ENCODE measurements at places on chromosomes 5 and 9.

DNA sequence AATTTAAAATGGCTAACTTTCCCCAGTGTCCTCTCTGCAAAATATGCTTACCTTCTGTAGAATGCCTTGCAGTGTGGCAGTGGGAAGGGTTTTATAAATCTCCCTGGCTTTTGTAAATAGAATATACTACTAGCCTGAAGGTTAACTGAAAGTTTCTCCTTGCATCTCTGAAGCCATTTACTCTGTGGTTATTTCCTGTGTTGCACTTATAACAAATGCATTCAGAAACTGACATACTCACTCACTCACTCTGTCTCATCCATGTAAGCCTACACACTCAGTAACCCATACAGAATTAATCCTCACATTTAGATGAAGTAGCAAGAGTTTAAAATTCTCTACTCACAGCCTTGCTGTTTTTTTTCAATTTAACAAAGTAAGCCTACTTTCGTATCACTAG, 87.1 kb upstream of the SH3GL2 start:
- no peak for DNase-seq

DNA sequence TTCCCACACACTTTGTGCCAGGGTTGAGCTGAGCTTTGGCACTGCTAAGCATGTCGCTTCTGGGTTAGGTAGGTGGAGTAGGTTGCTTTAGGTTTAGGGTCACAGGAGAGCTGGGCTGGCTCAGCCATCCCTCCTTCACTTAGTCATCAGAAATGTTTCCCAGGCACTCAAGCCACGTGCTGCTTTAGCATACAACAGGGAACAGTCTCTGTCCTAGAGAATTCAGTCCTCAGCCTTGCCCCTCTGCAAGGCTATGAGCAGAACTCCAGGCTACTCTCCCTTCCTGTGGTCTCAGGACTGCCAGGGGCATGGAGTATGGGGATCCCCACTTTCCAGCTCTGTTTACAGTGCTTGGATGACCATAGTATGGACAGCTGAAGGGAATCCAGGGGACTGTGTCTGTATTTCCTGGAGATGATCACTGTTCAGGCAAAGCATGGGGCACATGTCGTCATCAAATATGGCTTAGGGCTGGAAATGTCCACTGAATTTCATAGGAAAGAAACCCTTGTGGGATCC, 7.5 kb upstream of the ANKRD33B start:
- no peak for DNase-seq

GRCh38 chr9:113559834-113560800, 96.6 kb downstream of the RGS3 start:
- DNase-seq, result no peak

DNA sequence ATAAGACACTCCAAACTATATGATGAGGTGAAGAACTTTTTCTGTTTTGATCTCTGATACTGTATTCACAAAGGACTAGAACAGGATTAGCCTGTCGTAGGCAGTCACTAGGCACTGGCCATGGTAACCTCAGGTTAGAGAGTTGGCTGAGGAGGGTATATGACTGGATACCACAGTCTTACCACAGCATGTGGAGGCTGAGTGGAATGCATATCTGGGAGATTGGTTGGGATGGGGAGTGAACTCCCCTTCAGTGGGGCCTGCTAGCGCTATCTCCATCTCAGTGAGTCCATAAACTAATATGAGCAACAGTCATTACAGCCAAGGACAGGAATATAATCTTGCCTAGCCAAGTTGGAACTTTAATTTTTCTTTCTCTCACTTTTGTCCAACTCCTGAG, 339.1 kb downstream of the SPATA31D1 start:
- no peak for DNase-seq

- DNase-seq, result no peak
Observed at GRCh38 chr5:110268985-110269384, 457.5 kb downstream of the TMEM232 start.

- no peak for DNase-seq
Observed at GRCh38 chr9:27414220-27414761, 109.8 kb upstream of the IFNK start.

DNA sequence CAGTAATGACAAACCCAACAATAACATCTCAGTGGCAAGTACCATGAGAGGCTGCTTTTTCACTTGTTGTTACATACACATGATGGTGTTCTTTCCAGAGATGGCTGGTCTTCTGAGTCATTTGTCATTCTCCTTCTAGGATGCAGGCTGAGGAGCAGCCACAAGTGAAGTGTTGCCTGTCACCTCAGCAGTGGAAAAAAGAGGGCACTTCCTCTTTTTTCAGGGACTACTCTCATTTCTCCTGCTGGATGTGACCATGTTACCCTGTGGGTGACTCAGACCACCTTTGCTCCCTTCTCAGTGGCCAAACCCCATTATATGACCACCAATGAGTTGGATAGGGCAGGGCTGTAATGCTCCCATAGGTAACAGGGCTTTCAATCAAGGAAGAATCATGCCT, 587.0 kb upstream of the ADAMTS16 start:
- DNase-seq, result no peak
